NCI-H187 treated with DMSO at 0.1 percent for 48 hours (cell line): ENCODE measurements at places on chromosomes 1 and 21.

DNA sequence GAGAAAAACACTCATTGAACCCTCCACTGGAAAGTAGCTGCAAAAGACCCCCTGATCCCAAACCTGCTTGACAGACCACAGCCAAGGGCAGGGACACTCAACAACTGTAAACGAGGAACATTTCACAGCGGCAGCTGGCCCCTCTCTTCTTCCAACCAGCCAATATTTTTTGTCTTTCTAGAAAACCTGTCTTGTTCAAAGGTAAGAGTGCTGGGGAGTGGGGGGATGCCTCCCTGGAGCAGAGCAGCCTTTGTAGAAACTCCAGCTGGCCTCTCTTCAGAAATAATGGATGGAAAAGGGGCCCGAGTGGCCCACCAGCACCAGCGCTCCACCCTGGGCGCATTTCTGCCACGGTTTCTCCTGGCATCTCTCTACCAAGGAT lies 384.0 kb downstream of the RRAGC start:
- DNase-seq = no peak

- no peak for DNase-seq
Measured at GRCh38 chr21:14056771-14057191, 154.0 kb downstream of the LIPI start.

DNA sequence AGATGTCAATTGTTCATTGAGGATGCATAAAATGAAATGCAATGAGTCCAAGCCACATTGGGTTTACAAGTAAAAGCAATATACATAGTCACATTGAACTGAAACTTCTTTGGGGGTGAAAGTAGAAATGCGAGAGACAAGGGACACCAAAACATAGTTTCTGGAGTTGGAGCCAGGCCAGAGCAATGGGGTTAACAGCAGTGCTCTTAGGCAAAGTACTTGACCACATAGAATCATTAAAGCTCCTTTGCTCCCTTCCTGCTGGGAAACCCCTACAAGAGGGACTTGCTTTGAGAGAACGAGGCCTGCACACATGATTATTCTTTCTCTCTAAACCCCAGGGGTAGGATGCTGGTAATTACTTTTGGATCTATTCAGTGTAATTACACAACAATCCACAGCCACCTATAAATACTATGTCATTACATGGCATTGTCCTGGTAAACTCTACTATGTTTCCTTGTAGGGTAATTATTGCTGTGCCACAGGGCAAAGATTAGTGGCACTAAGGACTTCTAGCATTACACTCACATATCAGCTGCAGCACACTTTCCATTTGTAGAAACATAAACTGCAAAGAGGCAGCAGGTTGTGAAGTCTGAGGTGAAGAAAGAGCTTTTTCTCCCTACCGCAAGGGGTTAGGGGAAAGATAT lies 421.6 kb upstream of the PBX1 start:
- no peak for DNase-seq

GRCh38 chr1:226677027-226678020 lies 61.8 kb downstream of the ITPKB start:
- no peak for DNase-seq

- no peak for DNase-seq
Measured at GRCh38 chr1:204361341-204361771, 1.6 kb upstream of the PLEKHA6 start.

DNA sequence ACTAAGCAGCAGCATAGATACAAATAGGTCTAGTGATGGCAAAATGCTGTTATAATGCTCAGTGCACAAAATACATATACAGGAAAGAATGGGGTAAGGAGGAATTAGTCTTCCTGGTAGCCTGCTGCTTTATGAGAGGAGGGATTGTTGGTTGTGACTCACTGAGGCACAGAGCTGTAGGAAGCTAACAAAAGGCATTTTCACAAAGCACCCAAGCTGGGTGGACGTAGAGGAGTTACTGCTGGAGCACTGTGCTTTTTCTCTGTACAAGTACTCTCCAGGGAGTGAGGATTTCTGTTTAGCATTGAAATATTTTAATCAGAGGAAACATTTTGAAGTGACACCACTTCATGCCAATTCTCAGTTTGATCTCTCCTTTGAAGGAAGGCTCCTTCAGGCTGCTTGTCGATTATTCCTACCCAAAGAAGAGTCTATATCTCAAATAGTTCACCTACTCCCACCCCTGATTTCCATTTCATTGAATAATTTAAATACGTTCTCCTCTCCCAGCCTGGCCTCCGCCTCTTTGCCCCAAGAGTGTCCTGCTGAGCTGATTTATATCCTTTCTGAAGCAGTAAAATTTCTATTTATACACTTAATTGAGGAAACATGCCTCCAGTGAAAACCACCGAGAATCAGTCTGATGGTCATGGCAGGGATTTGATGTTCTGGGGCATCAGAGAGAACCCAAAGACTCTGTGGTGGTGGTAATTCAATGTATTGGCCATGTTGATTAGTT lies 271.9 kb downstream of the HHAT start:
- no peak for DNase-seq

DNA sequence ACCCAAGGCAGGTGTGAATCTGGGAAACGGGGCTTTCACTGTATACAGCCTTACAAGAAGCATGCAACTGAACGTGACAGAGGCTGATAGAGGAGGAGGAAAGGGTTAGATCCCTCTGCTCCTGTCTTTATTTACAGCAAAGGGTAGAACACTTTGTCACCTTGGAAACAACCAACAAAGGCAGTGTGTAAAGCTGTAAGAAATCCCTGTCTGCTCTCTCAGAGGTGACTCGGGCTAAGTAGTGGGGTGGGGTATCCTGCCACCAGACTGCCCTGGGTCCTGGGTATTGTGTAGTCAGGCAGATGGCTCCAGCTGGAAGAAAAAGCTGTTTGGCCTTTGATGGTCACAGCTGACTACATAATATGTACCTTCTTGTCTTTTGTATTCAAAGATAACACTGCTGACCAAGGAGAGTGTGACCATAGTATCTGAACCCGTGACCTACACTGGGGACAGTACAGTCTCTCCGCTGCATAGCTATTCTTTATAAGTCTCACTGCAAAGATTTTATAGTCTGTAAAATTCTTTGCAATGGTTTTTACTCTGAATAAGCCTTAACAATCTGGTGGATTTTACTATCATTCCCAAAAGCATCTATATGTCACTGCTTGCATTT lies 22.1 kb upstream of the POU2F1 start:
- no peak for DNase-seq
